ENCODE measurements at places on chromosomes 12 and 14.

DNA sequence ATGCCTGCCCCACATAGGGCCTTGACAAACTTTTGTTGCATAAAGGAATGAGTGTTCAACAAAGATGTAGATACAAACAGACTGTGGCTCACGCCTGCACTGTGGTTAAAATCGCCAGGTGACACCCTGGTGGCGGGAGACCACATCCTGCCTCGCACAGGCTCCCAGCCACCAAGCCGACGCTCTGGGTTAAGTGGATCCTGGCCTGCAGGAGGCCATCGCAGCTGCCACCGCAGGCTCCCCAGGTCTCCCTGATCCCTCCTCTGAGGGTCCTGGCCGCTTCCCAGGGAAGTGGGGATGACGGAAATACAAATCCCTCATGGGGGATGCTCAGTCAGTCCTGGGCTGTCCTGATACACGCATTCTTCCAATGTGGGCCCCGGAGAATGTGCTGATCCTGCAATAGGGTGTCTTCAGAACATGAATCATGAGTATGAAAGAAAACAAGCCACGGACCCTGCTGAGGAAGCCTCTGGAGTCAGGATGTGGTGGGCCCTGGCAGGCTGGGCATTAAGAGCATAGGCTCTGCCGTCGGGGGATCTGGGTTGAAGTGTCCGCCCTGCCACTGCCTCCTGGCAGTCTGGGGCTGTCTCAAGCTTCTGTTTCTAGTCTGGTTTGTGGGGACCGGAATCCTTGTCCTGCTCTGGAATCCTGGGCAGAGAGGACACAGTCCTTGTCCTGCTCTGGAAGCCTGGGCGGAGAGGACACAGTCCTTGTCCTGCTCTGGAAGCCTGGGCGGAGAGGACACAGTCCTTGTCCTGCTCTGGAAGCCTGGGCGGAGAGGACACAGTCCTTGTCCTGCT is 53.5 kb upstream of the BEGAIN start:
- peak; percentile 79 for DNase-seq

DNA sequence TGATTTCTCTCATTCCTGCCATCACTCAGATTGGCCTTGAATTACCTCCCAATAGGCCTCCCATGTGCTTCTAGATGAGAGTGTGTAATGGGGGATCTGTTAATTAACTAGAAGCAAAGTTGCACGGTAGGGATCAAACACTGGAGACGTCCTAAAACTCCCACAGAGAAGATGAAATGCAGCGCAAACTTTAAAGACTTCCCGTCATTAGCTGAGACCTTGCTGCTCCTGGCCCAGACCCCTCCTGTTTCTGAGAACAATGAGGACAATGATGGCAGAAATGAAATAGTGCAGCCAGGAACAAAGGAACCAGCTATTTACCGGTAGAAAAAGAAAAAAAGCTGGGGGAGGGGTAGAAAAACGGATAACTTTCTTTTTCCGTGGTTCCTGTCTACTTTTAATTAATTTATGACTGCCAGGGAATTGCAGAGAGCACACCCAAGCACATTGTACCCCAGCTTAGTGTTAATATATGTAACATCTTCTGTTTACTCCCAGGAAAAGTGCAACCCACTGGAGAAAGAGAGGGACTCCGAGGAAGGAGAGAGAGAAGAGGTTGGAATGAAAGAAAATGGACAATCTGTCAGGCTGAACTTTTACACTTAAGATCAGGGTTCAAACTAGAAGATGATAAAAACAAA is 280.7 kb upstream of the SOX5 start:
- DNase-seq: no peak

DNA sequence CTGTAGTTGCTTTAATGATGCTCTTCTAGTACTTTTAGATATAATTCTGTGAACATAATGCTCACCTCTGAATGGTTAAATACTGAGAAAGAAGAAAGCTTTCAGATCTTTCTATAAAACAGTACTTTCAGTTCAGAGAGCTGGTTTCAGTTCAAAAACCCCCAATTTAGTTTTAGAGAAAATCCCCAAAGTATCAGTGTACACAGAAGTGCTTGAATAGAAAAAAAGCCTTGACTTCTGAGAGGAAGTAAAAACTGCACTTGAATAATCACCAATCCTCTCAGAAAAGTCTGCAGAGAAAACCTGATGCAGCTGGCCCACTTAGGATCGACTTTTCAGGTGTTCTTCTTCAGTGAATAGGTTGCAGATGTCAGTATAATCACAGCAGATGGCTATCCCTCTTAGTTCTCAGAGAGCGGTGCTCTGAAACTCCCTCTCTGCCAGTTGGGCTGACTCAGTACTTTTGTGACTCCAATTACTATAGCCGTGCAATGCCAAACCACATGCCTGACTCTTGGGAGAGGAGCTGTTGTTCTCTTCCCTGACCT is 616.3 kb downstream of the LRFN5 start:
- DNase-seq: peak; percentile 90

GRCh38 chr12:9897535-9897934 is 16.2 kb downstream of the KLRF2 start:
- DNase-seq: no peak

- no peak for DNase-seq
Observed at GRCh38 chr12:5904441-5904840, 40.6 kb downstream of the ANO2 start.

DNA sequence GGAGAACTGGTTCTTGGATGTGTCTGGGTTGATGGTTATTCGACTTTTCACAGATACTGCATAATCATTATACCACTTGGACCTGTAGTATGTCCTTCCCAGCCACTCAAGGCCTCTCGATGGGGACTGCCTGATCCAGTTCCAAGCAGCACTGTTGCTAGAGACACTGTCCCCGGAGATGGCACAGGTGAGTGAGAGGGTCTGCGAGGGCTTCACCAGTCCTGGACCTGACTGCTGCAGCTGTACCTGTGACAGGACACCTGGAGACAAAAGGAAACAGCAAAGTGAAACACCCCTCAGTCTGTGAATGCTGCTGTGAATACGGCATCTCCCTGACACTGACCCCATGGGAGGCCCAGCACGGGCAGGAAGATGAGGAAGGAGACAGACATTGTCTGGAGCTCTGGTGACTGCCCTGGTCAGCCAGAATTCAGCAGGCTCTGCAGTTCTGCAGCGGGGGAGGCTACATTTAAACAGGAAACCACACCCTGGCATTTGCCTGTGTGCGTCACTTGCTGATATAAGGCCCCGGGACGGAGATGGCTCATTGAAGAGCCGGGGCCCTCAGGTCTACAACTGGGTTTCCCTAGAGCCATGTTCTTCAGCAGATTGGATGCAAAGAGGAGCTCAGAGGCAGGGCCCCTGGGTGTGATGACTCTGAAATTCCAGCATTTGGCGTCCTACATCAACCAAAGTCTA is 413.6 kb downstream of the TMEM121 start:
- no peak for DNase-seq

GRCh38 chr12:65699251-65699650 is 125.0 kb upstream of the HMGA2 start:
- DNase-seq: peak; percentile 76

DNA sequence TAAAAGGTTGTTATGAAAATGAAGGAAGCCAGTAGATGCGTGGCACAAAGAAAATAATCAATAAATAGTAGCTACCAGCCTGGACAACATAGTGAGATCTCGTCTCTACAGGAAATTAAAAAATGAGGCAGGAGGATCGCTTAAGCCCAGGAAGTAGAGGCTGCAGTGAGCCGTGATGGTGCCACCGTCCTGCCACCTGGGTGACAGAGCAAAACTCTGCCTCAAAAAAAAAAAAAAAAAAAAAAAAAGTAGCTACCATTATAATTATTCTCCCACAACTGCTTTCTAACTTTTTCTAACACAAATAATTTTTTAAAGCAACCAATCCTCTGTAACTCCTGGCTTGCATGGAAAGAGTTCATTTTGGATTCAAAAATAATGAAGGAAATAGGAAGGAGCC is 133.0 kb downstream of the NDUFA12 start:
- no peak for DNase-seq

DNA sequence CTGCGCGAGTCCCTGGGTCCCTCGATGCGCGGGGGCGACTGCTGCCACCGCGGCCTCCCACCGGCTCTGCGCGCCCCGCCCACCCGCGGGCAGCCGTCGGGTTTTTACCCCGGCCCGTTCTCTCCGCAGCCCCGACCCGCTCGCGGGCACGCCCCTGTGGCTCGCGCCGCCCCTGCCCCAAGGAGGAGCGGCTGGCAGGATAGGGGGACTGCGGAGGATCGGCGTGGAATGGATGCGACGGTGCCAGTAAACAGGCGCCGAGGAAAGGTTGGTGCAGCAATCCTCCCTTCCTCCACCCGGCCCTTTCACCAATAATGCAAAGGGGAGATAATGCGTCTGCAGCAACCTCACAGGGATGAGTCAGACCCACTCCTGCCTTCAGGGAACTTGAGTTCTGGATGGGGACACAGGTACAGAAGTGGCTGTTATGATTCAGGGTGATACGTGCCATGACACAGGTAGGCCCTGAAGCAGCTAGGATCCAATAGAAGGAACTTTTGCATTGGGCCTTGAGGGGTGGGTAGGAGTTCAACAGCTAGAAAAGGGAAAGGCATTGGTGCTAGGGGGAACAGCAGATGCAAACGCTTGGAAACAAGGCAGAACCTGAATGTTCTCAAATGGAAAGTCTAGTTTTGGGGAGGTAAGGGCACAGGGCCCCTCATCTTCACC is 554 bp upstream of the DEGS2 start:
- DNase-seq: no peak

DNA sequence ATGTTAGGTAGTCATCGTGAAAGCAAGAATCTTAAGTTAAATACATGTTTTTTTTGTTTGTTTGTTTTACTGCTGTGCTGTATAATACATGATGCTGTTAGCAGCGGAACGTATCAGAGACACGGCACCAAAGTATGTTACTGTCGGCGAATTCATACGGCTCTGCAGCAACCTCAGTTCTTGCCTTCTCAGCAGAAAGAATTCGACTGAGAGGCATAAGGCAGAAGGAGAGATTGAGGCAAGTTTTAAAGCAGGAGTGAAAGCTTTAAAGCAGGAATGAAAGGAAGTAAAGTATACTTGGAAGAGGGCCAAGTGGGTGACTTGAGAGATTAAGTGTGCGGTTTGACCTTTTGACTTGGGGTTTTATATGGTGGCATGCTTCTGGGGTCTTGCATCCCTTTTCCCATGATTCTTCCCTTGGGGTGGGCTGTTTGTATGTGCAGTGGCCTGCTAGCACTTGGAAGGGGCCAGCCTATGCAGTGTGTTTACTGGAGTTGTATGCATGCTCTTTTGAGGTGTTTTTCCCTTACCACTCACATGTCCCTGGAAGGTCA is 23.7 kb downstream of the LEMD3 start:
- DNase-seq: peak; percentile 14

GRCh38 chr12:77308056-77308455 is 242.7 kb upstream of the E2F7 start:
- no peak for DNase-seq

DNA sequence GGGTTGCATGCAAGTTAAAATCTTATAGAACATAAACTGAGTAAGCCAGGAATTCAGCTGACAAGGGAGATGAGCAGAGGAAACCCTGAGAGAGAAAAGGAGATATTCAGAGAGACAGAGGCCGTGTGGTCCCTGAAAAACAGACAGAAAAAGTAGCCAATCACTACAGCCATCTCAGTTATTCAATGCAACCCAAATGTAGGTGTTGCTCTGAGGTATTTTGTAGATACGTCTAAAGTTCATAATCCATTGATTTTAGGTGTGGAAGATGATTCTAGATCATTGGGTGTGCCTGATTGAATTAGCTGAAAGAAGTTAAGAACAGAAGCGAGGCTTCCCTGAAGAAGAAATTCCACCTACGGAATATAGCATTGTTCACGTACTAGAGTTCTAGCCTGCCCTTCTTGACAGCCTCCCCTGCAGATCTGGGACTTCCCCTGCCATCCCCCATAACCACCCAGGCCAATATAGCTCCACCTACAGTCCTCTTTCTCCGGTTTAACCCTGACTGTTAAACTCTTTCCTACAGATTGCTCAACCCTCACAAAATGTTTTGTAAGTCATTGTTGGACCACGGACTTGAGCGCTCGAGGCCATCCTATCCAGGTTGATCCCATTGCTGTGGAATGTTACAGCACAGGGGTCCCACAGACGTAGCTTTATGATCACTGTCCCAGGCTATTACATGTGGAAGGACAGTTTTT is 21.7 kb downstream of the AICDA start:
- DNase-seq: no peak

GRCh38 chr12:77754086-77754485 is 76.6 kb upstream of the NAV3 start:
- no peak for DNase-seq

DNA sequence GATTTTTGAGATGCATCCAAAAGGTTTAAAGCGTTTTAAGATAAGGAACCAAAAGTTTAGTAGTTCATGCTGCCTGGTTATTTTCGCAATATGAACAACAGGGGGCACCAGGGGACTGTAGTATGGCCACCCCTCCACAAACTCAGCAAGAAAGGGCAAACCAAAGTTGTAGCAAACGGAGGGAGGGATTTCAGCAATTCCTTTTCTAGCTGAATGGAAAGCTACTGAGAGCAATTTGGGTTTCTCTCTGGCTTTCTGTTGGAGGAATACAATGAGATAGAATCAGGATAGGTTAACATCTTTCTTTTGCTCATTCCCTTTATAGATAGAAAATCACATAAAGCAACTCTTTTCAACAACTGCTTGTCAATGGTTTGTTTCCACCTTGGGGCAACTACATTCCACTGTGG is 62.5 kb downstream of the DRAM1 start:
- DNase-seq: peak; percentile 71

DNA sequence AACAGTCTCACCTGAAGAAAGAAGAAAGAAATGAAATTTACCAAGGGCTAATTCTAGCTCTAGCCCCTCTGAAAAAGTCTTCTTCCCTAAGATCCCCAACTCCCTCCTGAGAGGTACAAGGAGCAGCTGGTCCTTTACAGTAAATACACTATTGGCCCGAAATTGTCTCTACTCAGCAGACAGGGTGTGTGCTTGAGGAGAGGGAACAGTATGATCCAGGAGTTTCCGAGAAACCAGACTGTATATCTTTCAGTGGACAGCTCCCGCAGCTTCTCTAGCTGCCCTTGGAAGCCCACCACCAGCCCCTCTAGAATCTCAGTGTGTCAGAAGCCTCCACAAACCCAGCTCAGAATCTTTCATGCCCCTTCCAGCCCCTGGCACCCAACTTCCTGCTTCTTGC is 8.1 kb downstream of the GPR84 start:
- no peak for DNase-seq

DNA sequence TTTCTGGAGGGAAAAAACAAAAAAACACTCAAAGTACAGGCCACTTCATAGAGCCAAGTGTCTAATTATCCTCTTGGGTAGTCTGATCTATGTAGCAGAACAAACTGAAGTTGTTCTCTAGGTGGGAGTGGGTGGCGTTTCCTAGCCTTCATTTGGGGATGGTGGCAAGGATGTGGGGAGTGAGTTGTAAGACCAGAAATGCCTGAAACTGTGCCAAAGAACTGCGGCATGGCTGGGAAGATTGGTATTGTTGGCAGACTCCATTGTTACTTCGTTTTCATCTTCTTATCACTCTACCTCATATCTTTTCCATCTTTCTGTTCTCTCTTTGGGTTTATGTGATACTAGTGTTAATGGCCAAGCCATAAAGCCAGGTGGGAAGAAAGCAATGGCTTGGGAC is 177.3 kb upstream of the DDHD1 start:
- no peak for DNase-seq

DNA sequence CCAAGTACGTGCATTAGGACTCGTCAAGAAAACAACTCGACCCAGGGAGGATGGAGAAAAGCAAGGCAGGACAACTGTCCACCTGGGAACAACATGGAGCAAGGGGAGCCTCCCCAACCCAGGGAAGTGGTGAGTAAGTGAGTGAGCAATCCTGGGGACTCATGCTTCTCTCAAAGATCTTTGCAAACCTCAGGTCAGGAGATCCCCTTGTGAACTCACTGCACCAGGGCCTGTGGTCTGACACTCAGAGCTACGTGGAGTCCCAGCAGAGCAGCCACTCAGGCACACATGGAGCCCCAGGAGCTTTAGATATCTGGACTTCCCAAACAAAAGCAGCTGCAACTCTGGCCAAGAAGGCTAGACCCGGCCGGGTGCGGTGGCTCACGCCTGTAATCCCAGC is 12.2 kb upstream of the OR5AU1 start:
- peak; percentile 5 for DNase-seq
